Activated CD4-positive, alpha-beta T cell treated with anti-CD3 and anti-CD28 coated beads for 4 hours (primary cell): ENCODE measurements at places on chromosomes 11 and 22.
A peak's percentile ranks its signal among the peaks of the same experiment; 100 is the strongest.

- peak; percentile 23 for DNase-seq
Measured at GRCh38 chr11:57460022-57460757, at the start of gene RTN4RL2. TSS of gene RTN4RL2 (plus strand) at chr11:57460528. CDS start at chr11:57460866, 338 bp downstream.

GRCh38 chr22:40769761-40770160 lies 49.4 kb downstream of the SLC25A17 start:
- no peak for DNase-seq

GRCh38 chr11:94131718-94132115 lies 3.1 kb downstream of the PANX1 start:
- DNase-seq = no peak

DNA sequence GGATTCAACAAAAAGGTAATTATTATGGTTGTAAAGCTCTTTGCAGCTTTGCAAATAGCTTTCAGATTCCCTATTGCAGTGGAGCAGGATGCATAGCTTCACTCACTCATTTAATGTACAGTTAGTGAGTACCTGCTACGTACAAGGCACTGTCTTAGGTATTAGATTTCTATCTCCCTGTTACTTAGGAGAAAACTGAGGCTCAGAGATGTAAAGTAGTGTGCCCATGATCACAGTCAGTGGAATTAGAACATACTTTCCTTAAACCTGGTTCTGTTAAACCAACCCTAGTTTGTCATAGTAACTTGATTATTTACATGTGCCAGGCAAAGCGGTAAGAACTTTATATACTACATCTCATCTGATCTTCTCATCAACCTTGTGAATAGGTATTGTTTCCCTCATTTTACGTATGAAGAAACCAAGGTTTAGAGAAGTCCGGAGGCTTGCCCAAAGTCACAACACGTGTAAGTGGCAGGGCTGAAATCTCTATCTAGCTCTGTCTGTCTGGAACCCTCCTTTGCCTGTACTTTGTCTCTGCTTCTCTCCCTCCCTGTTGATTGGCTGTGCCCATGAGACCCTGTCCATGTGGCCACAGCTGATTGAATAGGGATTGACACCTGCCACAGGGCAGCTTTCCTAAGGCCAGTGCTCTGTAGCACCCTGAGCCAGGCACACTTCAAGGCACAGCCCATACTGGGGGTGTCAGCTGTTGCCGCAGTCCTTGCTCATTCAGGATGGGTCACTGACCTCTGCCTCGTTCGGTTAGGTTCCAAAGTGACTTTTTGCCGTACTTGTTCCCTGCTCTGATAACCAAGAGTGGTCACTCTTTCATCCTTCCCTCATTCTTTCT lies 63.8 kb upstream of the PRSS23 start:
- DNase-seq = no peak

- no peak for DNase-seq
Measured at GRCh38 chr22:47094861-47095330, 332.4 kb downstream of the TBC1D22A start.

- peak; percentile 70 for DNase-seq
Measured at GRCh38 chr11:14578541-14578956, 58.4 kb upstream of the PSMA1 start.

- no peak for DNase-seq
Measured at GRCh38 chr22:30016596-30016995, 63.7 kb upstream of the HORMAD2 start.

DNA sequence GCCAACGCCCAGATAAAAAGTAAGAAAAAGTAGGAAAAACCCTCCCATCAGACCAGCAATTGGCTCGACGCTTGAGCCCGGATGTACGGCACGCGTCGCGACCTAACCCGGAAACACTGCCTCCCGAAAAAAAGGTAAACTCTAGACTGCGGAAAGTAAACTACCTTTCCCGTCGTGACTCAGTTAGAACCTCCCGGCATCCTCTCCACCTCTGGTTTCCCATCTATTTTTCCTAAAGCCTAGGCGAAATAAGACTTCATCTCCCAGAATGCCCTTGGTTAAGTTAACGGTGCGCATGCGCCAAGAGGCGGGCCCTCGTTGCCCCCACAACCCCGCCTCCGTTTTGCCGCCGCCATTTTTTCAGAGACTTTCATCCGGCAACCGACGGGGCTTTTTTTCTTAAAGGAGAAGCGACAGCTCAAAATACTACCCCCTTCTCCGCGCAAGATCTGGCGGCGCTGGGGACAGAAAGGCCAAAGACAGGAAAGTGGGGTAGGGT lies 678 bp upstream of the ZFP91 start:
- peak; percentile 92 for DNase-seq

DNA sequence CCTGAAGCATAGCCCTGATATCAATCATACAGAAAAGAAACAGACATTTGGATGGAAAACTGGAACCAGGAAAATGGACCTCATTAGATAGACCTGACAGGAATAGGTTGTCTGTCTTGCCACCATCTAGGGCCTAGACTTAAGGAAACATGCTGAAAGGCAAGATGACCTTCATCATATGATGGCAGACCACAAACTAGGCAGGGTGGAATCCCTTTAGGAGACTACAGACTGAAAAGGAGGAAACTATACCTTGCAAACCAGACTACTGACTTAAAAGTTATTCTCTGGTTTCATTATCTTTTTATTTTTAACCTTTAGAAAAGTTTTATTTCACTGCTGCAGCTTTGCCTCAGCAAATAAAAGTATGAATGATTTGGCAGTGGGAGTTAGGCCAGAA lies 20.3 kb downstream of the SBF2 start:
- DNase-seq = no peak

GRCh38 chr11:6096417-6096816 lies 11.1 kb upstream of the OR56B4 start:
- DNase-seq = no peak

DNA sequence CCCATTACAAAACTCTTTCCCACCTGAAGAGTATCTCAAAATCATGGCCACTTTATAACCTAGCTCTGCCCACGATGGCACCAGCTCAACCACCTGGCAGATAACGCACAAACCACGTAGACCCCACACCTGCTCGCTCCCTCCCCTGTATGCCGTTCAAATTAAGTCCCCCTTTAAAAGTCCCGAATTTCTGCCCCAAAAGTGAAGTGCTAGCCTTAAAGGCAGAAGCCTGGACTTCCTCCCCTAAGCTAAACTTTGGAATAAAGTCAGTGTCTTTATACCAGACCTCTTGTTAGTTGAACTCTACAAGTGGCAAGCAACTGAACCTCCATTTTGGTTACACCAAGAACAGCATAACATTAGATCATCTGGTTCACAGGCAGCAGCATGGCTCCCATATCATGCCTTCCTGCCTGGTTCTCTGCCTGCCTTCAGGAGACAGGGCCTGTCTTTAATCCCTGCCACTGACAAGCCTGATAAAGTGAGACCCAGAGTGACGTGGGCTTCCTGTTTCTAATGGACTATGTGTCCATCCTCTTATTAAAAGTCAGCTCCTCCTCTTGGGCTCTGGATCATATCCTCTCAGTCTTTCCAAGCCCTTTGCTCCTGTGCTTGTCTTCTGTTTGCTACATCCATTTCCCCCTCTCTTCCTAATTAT lies 32.6 kb upstream of the NNMT start:
- DNase-seq = no peak

DNA sequence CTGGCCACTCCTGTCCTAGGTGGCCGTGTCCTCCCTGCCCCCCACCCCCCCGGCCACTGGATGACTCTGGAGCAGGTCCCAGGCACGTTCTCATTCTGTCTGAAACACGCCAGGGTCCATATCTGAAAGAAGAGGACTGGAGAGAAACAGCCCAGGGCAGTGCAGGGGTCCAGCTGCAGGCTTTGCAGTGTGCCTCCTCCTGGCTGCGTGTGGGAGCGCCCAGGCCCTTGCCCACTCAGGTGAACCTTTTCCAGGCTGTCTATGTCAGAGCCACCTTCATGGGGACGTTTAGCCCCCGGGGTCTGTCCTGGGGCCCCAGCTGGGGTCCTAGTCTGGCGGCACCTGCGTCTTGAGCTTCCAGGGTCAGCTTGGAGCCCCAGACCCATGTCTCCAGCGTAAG lies 15.6 kb downstream of the GRAMD4 start:
- DNase-seq = no peak

DNA sequence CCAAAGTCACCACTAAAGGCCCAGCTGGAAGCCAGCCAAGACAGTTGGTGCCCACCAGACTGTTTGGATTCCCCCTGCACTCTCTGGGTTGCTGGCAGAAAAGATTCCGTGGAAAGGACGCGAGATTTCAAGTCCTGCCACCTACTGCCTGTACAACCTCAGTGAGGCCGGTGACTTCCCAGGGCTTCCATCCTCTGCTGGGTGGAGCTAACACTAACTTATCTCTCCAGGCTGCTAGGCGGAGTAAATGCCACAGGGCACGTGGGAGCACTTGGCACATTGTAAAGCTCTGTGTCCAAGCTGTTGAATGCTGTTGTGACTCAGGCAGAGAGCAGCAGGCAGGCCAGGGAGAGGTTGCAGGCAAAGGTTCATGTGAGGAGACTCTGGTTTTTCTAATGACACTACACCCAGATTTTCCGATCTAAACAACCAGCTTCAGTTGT lies 50.9 kb upstream of the CDON start:
- DNase-seq = no peak

DNA sequence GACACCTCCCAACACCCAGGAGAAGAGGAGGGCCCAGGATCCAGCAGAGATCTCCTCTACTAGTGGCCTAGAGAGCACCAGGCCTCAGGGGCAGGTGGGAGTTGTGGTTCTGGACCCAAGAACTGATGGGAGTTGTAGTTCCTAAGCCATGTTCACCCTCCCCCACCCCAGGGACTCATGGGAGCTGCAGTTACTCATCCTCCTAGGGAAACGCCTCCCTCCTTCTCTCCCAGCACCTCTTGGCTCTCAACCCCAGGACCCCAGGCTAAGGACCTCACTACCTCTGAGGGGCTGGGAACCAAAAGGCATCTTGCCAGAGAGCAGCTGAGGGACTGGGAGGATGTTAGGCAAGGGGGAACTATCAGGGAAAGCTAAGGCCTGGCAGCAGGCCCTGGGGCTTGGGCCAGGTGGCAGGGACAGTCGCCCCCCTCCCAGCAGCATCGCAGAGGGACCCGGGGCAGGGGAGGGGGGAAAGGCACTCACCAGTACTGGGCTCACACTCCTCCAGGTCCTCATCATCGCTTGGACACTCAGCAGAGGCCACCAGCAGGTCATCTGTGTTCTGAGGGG lies 28.9 kb downstream of the SLC22A12 start:
- no peak for DNase-seq

- no peak for DNase-seq
Measured at GRCh38 chr11:10640308-10640707, 53.2 kb downstream of the IRAG1 start.

- DNase-seq = no peak
Measured at GRCh38 chr11:114060392-114061047, 1.0 kb downstream of the ZBTB16 start.

DNA sequence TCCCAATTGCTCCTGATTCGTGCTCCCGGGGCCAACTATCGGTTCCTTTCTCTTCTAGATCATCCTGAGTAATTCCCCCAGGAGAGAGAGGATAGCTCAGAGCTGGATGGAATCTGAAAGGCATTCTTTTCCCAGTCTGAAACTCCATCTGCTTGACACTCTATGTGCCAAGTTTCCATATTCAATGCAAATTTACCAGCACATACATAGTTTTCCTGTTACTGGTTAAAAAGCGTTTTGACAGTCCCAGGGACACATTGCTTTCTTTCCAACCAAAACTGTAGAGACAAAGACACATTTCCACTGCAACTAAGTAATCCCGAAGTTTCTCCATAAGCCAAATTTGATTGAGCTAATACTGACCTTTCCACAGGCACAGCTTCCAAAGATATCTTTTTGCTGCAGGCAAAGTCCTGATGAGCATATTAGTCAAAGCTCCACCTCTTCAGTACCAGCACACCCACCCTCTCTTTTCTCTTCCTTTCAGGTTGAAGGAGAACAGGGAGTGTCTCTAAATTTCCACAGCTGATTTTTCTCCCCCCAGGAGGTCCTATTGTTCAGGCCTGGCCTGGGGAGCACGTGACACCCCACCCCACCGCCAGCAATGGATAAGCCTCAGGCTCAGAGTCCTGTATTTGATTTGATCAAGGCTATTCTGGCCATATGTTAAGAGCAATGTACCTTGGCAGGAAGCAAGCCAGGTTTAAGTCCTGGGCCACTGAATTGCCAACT lies 9.7 kb upstream of the ANKK1 start:
- no peak for DNase-seq

GRCh38 chr11:17745023-17745772 lies 10.6 kb downstream of the KCNC1 start:
- no peak for DNase-seq

DNA sequence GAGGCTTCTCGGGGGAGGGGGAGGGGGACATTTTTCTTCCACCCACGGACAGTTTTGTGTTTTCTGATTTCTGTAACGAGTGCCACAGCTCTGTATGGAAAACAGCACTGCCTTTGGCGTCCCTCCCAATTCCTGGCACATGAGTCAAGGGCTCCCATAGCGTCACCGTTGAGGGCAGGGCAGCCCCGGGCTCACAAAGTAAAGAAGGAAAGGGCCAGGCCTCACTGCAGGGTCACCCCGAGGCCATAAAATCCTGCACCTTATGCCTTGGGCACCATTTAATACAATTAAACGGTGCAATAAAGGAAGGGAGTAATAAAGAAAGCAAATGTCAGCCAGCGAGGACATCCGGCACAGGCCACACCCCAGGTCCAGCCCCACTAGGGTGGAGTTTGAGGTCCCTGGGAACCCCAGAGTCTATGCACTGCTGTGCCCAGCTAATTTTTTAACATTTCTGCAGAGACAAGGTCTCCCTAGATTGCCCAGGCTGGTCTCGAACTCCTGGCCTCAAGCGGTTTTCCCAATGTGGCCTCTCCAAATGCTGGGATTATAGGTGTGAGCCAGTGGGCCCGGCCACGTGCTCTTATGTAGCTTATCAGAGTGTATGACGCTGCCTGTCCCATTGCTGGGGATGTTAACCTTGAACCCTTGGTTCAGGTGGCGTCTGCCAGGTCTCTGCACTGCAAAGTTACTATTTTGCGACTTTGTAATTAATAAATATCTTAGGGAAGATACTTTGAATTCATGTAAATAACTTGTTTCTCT lies 13.6 kb upstream of the MUC2 start:
- DNase-seq = peak; percentile 0

- no peak for DNase-seq
Measured at GRCh38 chr22:19517171-19517500, 7.1 kb downstream of the CLDN5 start.

DNA sequence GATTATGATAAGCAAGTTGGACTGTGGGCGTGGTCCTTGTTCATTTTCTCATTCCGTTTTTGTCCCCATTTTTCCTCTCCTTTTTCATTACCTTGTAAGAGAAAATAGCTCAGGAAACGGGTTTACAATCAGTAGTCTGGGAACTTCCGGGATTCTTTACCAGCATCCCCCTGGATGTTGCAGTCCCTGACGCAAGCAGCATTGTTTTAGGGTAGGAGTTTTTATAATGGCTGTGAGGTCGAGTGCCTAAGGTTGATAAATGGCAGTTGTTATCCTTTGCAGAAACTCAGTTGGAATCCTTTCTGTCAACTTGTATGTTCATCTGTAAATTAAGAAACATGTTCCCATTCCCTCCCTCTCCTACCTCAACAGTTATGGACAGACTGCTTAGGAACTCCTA lies 68.3 kb downstream of the ARHGEF12 start:
- DNase-seq = no peak
